ENCODE measurements at places on chromosomes 2 and 18.
A peak's percentile ranks its signal among the peaks of the same experiment; 100 is the strongest.

GRCh38 chr2:177147834-177148445 lies 64.7 kb upstream of the HNRNPA3 start:
- no peak for DNase-seq

- no peak for DNase-seq
These were observed 2.5 kb upstream of the GBX2 start for GRCh38 chr2:236170590-236171165.

DNA sequence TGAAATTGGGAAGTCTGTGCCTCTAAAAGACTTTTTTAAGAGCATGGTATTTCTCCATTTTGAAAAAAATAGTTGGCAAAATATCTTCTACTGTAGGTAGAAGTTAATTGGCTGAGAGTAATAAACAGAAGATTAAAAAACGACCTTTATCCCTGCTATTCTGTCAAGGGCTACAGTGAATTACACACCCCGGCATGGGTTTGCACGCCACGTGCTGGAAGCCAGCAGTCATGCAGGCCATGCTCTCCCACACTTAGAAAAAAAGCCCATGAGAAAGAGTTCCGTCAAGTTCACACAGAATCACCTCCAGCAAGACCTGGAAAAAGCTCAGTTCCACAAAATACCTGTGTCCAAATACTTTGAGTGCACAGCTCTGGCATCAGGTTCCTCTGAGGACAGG lies 26.8 kb downstream of the FAM110C start:
- DNase-seq, result no peak

- no peak for DNase-seq
These were observed 17.9 kb downstream of the LAMA3 start for GRCh38 chr18:23706971-23707640.

DNA sequence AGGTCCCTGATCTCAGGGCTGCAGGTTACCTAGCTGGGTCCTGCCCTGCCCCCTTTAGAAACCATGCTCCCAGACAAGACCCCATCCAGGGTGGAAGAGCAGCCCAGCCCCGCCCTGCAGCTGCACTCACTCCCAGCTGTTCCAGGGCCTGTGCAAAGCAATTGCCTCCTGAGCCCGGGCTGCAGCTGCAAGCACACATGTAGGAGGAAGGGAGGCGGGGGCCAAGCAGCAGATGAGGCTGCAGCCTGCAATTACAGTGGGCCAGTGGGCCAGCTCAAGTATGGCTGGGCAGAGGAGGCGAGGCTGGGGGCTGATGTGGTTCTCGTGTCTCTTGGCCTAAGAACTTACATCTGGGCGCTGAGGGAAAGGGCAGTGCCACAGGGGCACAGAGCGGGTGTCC lies 65.4 kb upstream of the TUBA3E start:
- no peak for DNase-seq

GRCh38 chr2:128420776-128421175 lies 102.1 kb upstream of the HS6ST1 start:
- no peak for DNase-seq

DNA sequence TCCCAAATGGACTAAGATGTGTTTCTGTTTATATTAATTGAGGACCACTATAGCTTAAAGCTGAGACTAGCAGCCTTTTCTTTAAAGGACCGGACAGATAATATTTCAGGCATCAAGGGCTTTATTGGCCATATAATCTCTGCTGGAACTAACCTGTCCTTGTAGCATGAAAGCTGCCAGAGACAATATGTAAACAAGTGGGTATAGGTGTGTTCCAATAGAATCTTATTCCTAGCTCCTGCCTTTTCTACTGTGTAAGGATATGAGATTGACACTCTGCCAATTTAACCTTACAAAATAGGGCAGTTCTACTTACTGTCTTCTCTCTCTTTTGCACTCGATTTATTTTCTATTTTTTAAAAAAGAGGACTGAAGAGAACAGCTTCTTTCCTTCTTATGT lies 74.0 kb downstream of the RHBDD1 start:
- DNase-seq, result no peak

DNA sequence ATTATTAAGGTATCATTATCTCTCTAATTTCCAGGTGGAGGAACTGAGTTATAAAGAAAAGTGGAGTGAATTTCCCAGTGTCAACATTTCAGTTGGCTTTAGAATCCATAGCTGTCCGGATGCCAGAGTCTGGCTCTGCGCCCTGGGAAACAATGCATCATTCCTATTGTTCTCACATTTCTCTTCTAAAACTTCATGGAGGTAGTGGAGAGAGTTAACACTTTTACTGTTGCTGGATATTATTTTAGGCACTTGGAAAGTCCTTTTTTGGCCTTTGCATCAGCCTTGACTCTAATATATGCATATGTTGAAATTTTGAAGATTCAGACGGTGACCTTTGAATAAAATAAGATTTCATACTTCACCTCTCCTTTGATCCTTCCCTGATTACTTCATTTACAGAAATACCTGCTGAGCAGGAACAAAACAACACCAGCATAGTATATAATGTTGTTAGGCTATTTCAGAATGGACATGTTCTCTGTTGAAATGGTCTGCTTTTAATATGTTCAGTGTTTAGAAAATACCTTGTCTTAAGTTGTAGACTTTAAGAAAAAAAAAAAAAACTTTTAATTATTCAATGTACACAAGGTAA lies 148.8 kb downstream of the EPHA4 start:
- no peak for DNase-seq

DNA sequence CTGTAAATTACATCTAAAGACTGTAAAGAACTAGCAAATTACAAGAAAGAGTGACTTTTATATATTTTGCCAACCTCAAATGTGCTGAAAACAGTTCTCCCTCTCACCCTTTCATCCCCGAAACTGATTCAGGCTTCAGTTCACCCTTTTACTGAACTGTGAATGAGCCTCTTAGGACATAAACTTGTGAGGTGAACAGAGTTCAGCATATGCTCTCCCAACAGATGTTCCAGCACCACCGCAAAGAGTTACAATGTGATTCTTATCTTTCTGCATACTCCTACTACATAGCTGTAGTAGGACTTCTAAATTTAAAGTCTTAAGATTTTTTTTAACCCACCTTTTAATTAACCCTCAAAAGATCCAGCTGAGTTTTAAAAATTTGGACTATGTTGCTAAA lies 1.2 kb upstream of the ZCCHC2 start:
- no peak for DNase-seq

- DNase-seq, result no peak
These were observed 394.0 kb upstream of the HNRNPA3 start for GRCh38 chr2:176818617-176819016.

GRCh38 chr18:59484561-59485328 lies 125.7 kb upstream of the LMAN1 start:
- no peak for DNase-seq

DNA sequence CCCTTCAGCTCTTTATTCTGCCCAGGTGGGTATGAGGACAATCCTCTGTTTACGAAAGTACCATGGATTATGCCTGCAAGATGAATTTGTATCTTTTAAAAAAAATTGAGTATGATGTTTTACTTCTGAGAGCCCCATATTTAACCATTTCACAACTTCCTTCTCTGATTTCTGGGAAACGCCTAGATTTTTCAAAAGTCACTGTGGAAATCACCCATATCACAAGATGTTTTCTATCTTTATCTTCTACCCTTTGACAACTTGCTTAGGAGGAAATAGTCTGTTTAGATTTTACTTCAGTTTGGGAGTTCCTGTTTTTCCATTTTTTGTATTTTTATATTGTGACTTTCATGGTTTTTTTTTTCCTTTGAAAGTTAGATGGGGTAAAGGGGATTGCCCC lies 53.0 kb downstream of the ICOS start:
- no peak for DNase-seq

- no peak for DNase-seq
These were observed 338.9 kb downstream of the CCDC85A start for GRCh38 chr2:56522605-56523089.

DNA sequence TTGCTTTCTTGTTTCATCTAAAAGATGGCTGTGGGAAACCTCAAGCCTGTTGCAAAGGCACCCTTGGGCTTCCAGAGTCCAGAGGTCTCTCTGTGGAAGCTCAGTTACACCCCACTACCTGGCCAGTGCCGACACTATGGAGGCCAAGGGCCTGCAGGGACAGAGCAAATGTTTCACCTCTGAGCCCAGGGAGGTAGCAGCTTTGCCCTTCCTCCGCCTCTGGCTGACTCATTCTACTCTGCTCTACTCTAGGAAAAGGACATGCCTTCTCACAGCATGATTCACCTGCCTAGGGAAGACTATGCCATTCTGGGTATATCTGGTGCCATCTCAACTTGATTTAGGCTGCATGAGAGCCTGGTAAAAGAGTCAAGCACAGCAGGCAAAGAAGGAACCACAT lies 12.2 kb downstream of the MYOM1 start:
- no peak for DNase-seq

- no peak for DNase-seq
These were observed 309.5 kb upstream of the LYPD1 start for GRCh38 chr2:132979339-132980093.

DNA sequence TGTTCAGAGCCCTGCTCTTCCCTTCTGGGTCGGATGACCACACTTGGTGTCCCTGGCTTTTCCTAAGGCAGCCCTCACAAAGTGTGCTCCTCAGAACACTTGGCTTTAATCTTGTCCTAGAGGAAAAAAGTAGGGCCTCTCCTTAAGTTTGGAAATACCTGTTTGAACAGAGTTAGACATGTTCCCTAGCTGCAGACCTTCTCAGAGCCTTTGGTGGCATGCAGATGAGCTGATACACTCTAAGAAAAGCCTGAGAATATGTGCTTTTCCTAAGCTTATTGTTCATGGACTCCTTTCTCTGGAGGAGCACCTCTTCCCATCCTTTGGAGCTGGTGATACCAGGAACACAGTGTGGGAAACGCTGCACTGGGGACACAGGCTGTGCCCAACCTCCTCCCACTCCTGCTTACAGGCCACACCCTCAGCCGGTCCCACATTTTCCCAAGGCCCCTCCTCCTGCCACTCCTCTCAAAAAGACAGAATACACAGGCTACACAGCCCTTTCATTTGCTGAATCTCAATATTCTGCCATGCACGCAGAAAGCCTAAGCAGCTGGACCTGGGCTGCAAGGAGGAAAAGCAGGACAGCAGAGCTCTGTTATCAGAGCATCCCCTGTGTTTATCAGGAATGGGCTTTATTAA lies 443.6 kb downstream of the NBAS start:
- DNase-seq, result no peak

- no peak for DNase-seq
These were observed 73.9 kb downstream of the MARCO start for GRCh38 chr2:119015845-119016244.

- DNase-seq, result peak; percentile 84
These were observed at the start of gene WDR35 for GRCh38 chr2:19989667-19990415. Gene WDR35 (minus strand): TSS chr2:19990105. CDS start chr2:19990015, 90 bp downstream.

GRCh38 chr18:51398104-51398503 lies 200.6 kb upstream of the MEX3C start:
- no peak for DNase-seq

GRCh38 chr2:22880161-22880560 lies 504.8 kb upstream of the KLHL29 start:
- no peak for DNase-seq

GRCh38 chr2:69018678-69019095 lies 5.7 kb downstream of the ANTXR1 start:
- no peak for DNase-seq

DNA sequence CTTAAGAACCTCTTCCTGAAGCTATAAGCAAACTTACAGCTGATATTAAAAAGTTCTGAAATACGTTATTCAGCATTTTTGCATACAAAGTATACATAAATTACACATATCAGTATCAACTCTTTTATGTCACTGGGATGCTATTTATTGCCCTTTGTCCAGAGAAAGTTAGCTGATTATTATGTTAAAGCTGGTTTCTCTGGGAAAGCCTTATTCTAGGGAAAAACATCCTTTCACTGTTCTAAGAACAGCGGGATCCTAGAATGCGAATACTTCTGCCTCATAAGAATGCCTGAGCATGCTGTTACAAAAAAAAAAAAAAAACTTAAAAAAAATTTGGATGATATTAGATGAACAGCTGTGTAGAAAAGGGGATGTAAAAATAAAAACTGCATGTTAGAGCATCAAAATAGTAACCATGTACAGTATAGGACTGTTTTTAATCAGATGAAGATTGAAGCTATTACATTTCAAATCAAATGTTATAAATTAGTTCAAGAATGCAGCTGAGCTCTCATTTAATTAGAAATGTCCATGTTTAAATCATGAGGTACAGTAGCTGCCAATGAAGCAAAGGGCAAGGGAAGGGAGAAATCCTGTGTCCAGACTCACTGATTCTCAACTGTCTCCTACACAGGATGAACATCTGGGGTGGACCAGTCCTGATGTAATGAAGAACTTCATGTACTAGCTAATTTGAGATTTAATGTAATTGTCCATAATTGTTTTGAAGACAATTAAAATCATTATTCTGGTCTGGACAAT lies 8.2 kb downstream of the FTCDNL1 start:
- no peak for DNase-seq

DNA sequence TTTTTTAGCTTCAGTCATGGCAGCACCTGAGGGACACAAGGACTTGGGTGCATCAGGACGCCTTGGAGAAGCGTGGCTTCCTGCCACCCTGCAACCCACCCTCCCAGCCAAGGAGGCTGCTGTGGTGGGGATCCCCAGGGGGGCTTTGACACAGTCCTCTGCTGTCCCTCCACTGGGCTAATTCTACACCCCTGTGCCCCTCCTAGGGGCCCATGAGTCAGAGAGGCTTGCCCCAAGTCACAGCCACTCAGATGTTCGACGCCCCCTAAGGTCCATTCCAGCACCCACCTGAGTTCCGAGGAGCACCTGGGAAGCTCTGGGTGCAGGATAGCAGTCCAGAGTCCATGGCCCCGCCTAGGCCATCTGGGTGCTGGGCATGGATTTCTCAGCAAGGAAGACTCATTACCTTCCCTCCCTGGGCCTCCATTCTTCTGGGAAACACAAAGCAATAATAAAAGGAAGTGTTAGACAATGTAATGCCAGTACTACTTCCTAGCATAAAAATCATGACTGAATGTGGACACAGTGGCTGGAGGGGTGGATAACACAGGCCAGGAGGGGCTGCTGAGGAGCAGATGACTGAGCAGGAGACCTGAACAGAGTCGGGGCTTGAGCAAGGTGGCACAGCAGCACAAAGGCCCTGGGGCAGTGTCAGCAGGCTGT lies 3.7 kb downstream of the ALPG start:
- no peak for DNase-seq

- no peak for DNase-seq
These were observed 29.4 kb downstream of the MTERF4 start for GRCh38 chr2:241072553-241073165.

GRCh38 chr18:29434650-29435049 lies 1257.7 kb upstream of the CDH2 start:
- no peak for DNase-seq

GRCh38 chr18:34694591-34695165 lies 15.4 kb upstream of the DTNA start:
- no peak for DNase-seq

GRCh38 chr2:62595474-62595873 lies 89.5 kb upstream of the TMEM17 start:
- DNase-seq, result no peak
